ENCODE measurements at places on chromosomes 4 and X.

- DNase-seq = no peak
Measured at GRCh38 chr4:109730619-109731545, 1.0 kb upstream of the PLA2G12A start.

GRCh38 chrX:100263650-100264049 lies 146.4 kb downstream of the PCDH19 start:
- no peak for DNase-seq

DNA sequence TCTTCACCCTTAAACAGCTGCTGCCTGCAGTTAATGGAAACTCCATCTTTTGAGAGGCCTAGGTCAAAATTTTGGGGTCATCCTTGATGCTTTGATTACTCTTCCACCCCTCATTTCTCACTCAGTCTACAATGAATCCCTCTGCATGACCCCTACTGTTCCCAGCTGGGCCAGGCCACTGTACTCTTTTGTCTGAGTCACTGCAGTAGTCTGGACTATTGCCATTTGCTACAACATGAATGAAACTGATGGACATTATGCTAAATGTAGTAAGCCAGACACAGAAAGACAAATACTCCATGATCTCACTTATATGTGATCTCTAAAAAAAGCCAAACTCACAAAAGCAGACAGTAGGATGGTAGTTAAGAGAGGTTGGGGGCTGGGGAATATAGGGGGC lies 28.3 kb downstream of the STK32B start:
- no peak for DNase-seq

DNA sequence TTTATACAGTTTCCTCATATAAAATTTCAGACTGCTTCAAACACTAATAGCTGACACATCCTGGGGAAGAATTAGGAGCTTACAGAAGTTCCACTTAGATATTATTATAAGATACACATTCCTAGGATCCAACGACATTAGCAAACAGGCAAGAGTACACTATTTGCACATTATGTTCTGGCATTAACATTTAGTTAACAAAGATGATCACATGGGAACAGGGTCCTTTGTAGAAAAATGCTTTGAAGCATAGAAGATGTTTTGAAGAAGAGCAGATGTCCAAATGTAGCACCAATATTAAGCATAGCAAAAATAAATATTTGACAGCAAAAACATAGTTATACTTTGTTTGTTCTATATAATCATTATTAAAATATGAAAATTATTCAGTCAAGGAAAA lies 52.1 kb downstream of the BTC start:
- no peak for DNase-seq

- no peak for DNase-seq
Measured at GRCh38 chr4:30642567-30642966, 77.6 kb upstream of the PCDH7 start.

DNA sequence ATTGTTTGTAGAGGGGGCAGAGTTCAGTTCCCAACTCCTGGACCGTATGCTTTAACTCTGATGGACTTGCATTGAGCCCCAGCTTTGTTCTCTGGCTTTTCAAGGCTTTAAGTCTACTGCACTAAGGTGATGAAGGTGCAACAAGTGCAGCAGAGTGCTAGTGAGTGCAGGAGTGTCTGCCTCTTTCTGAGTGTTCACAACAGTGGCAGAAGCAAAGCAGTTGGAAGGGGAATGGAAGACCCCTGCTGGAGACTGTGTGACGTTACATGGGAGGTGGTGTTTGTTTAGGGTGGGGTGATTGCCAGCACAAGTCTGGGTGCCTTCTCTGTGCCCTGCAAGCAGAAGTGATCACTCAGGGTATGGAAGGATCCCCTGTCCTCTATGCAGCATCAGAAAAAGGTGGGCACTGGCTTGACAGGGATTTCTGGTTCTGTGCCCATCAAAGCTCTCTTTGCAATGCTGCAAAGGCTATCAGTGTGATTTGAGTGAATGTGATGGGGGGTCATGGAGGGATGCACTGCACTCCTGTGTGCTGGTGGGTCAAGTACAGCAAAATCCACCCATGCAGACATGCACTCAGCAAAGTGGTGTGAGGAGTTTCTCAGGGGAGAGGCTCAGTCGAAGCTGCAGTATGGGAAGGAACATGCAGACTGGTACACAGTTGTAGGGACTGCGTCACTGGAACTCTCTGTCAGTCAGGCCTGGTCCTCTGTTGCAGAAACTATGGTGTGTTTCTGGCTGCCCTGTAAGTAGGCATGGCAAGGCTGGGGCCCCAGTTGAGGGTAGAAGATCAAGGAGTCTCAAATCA lies 70.9 kb upstream of the UGT2B7 start:
- no peak for DNase-seq

- DNase-seq = no peak
Measured at GRCh38 chr4:24143741-24144140, 253.9 kb upstream of the PPARGC1A start.

DNA sequence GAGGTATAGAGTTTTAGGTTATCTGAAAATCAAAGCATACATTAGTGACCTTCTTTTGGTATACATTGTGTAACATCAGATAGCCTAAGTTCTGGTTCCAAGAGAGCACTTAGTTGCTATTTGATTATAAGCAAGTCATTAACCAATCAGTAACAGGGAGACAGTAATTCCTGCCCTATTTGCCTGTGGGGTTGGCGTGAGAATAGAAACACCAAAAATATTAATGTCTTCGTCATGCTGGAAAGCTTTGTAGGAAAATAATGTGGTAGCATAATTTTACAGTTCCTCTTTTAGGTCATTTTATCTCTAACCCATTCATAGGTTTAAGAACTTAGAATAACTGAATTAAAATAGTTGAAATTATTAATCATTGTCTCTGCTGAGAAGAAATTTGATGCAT lies 37.8 kb downstream of the NPNT start:
- DNase-seq = no peak

DNA sequence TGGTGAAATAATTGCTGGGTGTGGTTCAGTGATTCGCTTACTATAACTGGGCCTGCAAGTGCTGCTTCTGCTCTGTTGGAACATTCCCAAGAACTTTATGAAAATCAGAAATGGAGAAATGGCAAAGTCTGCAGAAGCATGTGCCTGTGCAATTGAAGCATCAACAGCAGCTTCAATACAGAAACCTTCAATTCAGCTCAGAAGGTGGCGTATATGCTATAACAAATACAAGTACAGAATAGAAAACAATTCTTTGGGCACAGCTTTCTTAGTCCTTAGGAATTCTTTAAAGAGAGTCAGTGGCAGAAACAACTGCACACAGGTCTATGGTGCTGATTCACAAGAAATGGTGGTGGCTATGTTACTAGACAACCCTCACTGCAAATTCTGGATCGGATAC lies 18.0 kb upstream of the PDHA2 start:
- DNase-seq = no peak

DNA sequence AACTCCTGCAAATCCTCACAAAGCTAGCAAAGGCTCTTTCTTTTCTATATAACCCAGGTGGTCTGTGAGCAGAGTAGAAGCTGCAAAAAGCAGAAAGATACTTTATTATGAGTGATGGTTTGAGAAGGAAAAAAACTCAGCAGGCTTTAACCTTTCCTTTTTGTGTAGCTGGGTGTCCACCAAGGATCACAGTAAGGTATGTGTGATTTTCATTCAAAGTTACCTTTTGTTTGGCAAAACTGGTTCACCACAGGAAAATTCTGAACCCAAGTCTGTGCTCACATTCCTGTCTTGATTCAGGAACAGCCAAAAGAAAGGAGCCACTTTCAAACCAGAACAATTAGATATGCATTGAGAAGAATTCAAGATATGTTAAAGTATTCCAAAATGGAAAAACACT lies 35.7 kb downstream of the FRAS1 start:
- DNase-seq = no peak

DNA sequence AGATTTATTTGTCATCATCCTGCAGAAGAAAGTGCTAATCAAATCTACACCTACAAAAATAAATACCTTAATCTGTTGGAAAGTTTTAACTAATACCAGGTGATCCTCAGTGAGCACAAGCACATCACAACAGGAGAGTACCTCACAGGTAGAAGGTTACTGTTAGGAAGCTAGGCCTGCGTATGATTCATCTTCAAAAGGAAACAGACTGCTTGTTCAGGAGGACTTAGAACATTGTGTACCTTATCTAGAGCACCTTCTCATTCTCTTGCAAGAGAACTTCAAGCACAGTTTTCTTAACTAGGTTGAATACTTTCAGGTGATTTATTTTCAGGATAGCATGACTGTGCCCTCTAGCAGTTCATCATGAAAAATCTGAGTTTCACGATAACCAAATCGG lies 54.2 kb downstream of the MND1 start:
- DNase-seq = no peak

GRCh38 chrX:40154853-40155588 lies 57.3 kb upstream of the BCOR start:
- DNase-seq = no peak

GRCh38 chr4:106851726-106852125 lies 184.4 kb downstream of the DKK2 start:
- DNase-seq = no peak

DNA sequence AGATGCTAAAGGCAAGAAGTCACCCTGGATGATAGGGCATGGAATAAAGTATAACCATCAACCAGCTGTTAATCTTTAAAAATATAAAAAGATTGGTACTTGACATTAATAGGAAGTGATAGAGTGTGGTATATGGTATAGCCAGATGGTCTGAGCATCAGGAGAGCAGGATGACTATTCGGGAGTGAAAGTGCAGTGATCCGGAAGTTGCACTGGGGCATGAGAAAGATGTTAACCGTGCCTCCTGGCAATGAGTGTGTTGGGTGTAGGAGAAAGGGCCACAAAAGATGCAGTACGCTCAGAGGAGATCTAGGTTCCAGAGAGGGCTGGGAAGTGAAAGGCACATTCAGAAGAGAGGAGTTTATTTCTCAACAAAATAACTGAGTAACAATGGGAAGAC lies 65.0 kb downstream of the TSPAN7 start:
- DNase-seq = no peak

- DNase-seq = no peak
Measured at GRCh38 chr4:149973181-149973580, 105.1 kb upstream of the DCLK2 start.

DNA sequence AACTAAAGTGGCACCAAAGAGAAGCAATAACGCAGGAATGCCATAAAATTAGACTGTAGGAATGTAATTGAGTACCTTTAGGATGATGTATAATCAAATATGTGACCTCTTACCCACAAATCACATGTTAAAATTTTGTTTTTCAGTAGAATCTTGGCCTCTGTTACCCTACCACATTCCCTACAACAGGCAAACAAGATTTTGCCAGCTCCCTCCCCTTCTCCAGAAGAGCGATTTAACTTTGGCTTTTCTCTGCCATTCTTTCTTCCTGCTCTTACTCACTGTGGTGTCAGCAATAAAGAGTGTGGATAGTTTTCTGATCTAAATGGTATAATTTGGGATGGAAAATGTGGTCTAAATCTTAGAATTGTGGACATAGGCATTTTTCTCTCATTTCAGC lies 57.2 kb downstream of the TRIM2 start:
- no peak for DNase-seq

- peak; percentile 12 for DNase-seq
Measured at GRCh38 chr4:150216726-150217125, 138.5 kb downstream of the DCLK2 start.

DNA sequence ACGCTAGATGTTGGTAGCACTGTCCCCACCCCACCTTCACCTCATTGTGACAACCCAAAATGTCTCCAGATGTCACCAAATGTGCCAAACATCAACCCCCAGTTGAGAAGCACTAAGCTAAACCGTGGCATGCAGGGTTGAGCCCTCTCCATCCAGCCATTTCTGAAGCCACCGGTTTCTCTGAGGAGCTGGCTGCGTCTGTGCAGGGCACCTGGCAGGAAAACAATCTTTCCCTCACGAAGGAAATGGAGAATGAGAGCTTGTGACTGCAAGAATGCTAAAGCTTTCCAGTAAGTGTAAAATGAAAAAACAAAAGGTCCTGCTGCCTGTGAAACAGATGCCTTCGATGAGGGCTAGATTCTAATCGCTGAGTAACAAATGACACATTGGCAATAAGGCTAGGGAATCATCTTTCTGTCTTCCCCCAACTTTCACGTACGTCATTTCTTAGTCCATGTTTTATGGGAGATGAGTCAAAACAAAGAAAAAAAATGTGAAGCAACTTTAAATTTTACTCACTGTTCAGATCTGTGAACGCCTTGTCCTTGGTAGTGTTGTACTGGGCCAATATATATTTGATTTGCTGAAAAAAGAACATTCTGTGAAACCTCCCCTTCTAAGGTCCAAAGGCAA lies 59.9 kb downstream of the PROM1 start:
- DNase-seq = no peak

GRCh38 chrX:45196701-45197100 lies 4.0 kb downstream of the DIPK2B start:
- no peak for DNase-seq

- DNase-seq = no peak
Measured at GRCh38 chr4:119040694-119041185, 94.9 kb upstream of the MYOZ2 start.

- DNase-seq = no peak
Measured at GRCh38 chr4:11014199-11014598, 329.6 kb upstream of the CLNK start.

GRCh38 chr4:180398564-180398963 lies 1844.6 kb upstream of the TENM3 start:
- no peak for DNase-seq

GRCh38 chr4:175412161-175412560 lies 399.9 kb downstream of the GPM6A start:
- DNase-seq = no peak

- DNase-seq = no peak
Measured at GRCh38 chr4:138087066-138087719, 155.0 kb downstream of the SLC7A11 start.

- no peak for DNase-seq
Measured at GRCh38 chr4:105196523-105197145, 50.0 kb downstream of the TET2 start.

- no peak for DNase-seq
Measured at GRCh38 chr4:108116423-108117168, 52.1 kb downstream of the LEF1 start.

DNA sequence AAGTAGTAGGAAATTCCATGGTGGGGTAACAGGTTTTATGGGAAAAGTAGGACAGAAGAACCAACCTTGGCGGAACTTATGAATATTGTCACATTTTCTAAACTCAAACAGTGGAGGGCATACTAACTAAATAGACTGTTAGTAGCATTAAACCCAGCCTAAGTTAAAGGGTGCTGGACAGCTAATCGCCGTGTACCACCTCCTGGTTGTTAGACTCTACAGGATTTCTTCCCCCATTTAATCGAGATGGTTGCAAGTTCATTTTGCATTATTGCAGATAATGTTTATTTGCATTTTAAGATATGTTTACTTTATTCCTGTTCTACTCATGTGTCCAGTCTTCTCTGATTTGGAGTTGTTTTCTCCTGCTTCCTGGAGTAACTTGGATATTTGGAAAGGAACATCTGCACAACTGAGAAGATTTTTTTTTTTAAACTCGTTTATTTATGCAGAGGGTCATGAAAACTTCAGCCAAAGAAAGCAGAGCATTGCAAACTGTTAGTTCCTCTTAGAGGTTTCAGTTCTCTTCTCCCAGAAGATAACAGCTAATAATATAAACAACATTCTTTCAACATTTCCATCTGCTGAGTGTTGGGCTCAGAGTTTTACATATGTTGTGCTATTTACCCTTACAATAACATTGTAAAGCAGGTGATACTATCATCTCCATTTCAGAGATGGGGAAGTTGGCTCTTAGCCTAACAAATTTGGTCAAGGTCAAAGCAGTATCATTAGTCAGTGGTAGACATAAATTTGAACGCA lies 51.5 kb upstream of the TBC1D9 start:
- DNase-seq = no peak

GRCh38 chrX:45186643-45187026 lies 14.0 kb downstream of the DIPK2B start:
- no peak for DNase-seq
